Left ventricle myocardium superior (tissue), 1 donor: ENCODE measurements at places on chromosomes 7 and 10.

GRCh38 chr7:90618876-90619275, 22.8 kb downstream of the CDK14 start:
- no peak for DNase-seq

DNA sequence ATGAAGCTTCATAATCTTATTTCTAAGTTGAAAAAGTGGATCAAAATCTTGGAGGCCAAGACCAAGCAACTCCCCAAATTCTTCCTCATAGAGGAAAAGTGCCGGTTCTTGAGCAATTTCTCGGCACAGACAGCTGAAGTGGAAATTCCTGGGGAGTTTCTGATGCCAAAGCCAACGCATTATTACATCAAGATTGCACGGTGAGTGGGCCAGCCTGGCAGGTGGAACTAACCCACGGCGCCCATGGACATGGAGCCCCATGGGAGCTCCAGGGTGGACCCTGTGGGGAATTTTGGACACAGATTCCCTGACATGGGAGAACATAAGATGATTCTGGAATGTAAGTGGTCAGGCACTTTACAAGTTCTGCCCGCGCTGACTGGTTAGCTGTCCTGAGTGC, 125.9 kb downstream of the TRRAP start:
- DNase-seq, result no peak

DNA sequence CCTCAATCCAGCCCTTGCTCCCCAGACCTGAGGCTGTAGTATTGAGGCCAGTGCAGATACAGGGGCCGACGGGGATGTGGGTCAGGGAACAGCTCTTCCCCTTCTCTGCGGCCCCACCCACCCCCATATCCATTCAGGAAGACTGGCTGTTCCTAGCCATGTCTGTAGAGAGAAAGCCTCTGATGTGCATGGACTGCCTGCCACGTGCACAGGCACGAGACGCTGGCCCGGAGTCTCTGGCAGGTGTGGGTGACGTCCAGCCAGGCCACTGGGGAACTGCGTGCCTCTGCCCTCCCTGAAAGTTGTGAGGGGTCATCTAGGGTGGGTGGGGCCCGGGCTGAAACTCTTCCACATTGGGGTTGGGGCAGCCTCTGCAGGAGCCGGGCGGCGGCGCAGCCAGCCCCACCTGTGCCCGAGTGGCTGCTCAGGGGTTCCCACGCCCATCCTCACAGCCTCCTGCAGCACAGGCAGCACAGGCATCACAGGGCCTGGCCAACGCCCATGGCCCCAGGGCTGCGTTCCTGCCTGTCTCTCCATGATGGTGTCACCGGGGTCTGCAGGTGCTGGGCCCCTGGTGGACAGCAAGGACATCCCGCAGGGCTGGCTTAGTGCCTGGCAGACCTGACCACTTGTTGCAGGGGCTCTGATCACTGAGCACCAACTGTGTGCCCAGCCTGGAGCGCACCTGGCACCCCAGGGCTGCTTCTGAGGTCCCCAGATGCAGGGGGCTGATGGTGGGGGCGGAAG, 27.5 kb downstream of the MICALL2 start:
- no peak for DNase-seq

- no peak for DNase-seq
Measured at GRCh38 chr10:50866317-50866716, 19.1 kb downstream of the A1CF start.
